ENCODE measurements at places on chromosomes 16 and 17.

- no peak for DNase-seq
Measured at GRCh38 chr16:35730251-35730650, 2270.8 kb downstream of the TP53TG3F start.

DNA sequence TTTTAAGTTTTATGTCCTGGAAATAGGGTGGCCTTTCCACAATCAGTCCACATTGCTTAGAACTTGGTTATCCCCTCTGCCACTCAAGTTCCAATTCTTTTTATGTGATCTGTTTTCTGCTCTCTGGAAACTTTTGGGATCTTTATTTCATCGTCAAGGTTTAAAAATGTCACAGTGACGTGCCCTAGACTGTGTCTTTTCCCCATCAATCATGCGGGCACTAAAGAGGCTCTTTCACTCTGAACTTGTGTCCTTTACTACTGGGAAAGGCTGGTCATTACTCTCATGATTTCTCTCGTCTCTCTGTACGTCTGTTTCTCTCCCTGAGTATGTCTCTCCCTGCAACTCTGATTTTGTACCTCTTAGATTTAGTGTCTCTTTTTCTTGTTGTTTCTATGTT, 189.8 kb upstream of the AXIN2 start:
- no peak for DNase-seq

DNA sequence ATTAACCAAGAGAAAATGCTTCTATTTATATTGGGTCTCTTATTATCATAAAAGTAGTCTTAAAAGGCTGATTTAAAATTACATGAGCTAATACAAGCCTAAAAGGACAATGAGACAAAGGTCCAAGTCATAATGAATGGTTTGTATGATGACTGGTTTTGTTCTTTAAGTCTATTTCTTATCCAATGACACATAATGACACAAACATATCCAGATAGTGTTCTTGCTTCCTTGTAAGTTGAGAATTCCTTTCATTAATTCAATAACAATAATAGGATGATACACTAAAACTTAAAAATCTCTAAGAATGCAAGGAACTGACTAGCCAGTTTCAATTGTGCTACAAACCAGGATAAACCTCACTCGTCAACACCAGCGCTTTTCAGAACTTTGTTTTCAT, 244.1 kb downstream of the CEP112 start:
- no peak for DNase-seq

DNA sequence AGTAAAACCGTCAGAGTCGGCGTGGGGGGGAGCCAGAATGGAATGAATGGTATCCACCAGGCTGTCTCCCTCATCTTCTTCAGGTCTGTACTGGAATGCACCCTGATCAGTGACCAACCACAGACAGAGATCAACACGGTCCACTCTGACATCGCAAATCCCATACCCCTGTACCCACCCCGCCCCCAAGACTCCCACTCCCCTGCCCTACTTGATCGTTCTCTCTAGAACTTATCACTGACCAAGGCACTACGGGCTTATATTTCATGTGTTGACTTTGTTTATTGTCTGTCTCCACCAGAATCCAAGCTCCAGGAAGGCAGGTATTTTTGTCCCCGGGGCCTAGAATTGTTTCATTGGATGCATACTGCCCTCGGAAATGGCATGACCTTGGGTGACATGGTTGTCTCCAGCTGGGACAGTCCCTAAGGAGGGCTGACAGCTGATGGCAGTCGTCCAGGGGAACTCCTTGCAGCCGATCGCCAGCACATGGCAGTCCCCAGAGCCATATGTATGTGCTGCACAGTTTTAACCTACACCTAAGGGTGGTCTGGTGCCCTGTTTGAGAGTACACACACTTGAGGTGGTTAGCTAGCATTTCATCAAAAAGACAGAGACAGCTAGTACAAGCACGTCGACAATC, 526 bp upstream of the MFSD6L start:
- no peak for DNase-seq

DNA sequence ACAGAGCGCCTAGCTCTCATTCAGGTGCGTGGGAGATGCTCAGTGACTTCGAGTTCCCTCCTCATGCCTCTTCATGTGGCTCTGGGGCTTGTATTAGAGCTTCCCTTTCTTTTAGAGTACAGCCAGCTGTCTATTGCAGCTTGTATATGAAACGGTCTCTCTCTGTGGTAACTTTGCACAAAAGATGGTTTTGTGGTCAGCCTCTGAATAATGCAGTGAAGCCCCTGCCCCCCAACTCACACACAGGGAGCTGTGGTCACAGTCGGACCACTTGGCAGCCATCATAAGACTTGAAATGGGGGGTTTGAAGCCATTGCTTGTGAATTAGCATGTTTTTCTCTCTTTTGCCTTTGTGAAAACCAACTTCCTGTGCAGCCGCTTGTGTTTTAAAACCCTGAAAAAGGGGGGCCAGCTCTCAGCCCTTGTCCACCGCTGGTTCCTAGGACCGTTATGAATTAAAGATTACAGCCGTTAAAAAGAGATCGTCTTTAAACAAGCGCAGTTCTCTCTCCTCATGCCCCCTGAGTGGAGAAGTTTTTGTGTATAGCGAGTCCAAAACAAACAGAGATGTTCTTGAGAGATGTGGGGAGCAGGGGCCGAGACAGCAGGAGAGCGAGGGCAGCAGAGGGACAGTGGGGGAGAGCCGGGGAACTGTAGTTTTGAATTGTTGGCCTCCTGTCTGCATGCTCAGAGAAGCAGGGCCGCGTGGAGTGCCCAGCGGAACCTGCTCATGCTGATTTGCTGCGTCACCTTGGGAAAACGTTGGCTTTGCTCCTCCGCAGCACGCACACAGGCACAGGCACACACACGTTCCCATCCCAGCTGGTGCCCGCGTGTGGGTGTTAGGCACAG, 199.0 kb downstream of the MSI2 start:
- DNase-seq: peak; percentile 29

DNA sequence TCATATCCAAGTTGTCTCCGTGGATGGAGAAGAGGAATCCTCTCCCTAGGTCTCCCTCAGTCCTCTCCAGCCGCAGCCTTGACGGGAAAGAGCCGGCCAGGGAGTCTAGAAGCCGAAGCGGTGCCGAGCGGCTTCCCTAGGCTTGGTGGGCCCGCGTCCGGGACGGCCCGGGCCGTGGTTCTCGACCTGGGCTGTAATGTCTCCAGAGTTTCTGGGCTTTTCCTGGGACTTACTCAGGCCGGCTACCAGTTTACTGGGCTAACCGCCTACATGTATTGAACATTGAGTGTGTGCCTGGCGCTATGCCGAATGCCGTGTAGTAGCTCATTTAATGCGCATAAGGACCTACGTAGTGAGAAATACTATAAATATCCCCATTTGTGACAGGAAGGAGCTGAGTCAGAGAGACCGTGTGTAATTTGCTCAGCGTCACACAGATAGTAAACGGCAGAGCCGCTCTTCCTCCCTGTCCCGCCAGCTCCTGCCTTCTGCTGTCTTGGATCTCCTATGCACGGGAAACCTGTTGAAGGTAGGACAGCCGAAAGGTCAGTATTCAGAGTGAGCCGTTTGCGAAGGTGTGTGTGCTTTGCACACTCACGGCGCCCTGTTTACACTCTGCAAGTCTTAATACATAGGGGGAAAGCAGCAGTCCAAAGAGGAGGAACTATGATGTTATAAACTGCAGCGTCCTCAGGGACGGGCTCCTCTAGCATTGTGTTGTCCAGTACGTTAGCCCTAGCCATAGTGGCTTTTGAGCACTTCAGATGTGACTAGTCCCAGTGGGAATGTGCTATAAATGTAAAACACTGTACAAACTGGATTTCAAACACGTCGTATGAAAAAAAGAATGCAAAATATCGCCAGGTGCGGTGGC, 723 bp upstream of the SPAG5 start:
- peak; percentile 75 for DNase-seq

DNA sequence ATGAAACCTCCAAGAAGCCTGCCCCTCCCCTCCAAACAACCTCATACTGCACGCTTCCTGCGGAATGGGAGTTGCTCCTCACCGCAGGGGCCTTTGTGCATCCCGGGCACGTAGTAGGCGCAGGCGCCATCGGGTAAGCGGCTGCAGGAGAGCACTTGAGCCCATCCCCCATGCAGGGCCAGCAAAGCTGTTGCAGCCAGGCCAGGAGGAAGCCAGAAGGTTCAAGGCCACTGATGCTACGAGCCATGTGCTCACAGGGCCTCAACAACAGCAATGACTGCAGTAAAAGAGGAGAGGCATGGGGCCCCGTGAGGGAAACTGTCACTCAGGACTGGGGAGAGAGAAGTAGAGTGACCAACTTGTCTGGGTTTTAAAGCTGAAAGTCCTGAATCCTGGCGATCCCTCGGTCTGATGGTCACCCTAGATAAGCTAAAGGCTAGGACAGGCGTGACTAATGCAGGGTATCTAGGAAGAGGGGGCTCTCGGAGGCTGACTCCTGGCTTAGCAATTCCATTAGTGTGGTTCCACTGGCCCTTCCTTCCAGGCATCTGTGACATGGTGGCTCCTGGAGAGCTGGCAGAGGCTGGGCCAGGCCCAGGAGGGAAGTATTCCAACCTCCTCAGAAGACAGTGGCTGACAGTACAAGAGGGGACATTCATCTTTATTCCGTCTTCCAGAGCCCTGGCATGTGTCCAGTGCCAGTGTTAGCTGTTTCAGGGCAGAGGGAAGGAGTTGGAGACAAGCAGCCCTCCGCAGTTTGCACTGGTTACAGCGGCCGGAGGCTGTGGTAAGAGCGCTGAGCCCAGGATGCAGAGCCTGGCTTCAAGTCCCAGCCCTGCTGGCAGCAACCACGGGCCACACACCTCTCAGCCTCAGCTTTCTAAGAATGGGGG, 20.8 kb downstream of the GOSR2 start:
- DNase-seq: no peak

- no peak for DNase-seq
Measured at GRCh38 chr17:32865141-32865540, 11.8 kb downstream of the MYO1D start.

GRCh38 chr17:1022278-1023024, 25.5 kb downstream of the TIMM22 start:
- no peak for DNase-seq

DNA sequence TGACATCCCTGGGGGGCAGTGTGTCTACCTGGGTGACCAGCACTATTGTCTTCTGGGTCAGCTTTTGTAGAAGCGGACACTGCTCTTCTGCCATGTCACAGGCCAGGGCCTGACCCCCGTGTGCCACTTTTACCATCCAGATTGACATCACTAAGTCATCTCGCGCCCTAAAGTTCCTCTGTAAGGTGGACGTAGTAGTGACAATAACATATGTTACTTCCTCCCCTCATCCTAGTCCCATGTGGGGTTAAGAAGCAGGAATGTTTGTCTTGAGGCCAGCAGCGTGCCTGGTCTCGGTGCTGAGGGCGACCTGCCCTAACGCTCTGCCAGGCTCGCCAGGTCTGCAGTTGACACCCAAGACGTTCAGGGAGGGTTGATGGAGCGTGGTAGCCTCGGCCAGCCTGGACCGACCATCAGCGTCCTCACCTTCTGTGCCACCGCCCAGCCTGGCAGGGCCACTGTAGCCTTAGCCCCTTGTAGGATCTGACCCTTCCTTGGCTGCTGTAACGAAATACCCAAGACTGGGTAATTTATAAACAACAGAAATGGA, 20.7 kb downstream of the GAA start:
- DNase-seq: no peak
